Mammary epithelial cell (primary cell): ENCODE measurements at places on chromosomes 11 and 22. TPM values are rescaled to one million over a fixed set of nuclear protein-coding genes. Genes with fewer than 3 reads are reported as not detected.

Gene MRGPRX1
- polyA plus RNA-seq = not detected

Gene PARVG
- polyA plus RNA-seq = not detected

Gene ABCC8
- not detected for polyA plus RNA-seq

Gene RAB3IL1
- 1.00 TPM for polyA plus RNA-seq

Gene MS4A7
- polyA plus RNA-seq = not detected

Gene MTMR3
- 11.1 TPM for polyA plus RNA-seq
